ENCODE measurements at places on chromosomes 4 and X.

DNA sequence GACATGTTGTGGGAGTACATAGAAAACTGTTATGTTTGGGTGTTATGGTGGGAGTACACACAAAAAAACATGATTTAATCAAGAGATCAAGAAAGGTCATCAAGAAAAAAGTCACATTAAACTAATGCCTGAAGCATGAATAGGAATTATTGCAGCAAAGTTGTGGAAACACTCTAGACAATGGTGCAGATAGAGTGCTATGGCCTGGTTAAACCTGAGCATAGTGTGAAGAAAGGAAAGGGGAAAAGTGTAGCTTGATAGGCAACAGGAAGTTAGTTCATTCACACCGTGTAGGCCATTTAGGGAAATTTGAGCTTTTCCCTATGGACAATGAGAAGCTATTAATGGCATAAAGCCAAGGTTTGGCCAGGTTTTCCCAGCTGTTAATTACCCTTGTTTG lies 162.1 kb upstream of the EMCN start:
- H3K4me3 ChIP-seq, result no peak overlapping the region
- DNase-seq, result no peak
- no peaks in the 10 kb centered on the region for H3K4me1 ChIP-seq
- no peak overlapping the region for H3K27ac ChIP-seq
- peaks cover 6% of the 10 kb centered on the region for H3K27me3 ChIP-seq

GRCh38 chr4:141569141-141569540 lies 67.2 kb upstream of the IL15 start:
- DNase-seq, result no peak
- H3K27ac ChIP-seq, result no peak overlapping the region
- no peaks in the 10 kb centered on the region for H3K4me1 ChIP-seq
- H3K27me3 ChIP-seq, result no peaks in the 10 kb centered on the region

DNA sequence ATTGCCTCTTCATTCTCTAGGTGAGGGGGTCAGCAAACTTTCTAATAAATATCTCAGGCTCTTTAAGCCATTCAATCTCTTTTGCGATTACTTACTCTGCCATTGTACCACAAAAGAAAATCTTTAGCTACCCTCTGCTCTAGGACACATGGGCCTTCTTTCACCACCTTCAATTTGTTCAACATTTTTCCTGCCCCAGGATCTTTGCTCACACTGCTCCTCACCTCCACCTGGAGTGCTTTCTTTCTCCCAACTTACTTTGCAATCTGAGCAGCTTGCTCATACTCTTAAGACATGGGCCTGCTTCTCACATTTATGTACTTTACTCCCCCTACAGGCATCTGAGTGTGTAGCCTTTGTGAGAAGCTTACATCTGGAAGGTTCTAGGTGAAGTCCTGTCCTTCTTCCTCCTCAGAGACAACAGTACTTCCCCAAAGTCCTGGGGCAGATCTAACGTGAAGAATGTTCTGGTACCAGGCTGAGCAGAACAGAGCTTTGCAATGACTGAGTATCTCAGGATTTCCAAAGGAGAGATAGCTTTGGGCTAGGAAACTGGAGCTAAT lies 55.0 kb upstream of the PRDM5 start:
- H3K4me3 ChIP-seq, result no peak overlapping the region
- H3K4me1 ChIP-seq, result no peaks in the 10 kb centered on the region
- no peaks in the 10 kb centered on the region for H3K36me3 ChIP-seq
- H3K27ac ChIP-seq, result no peak overlapping the region
- H3K27me3 ChIP-seq, result no peaks in the 10 kb centered on the region
- DNase-seq, result no peak

GRCh38 chr4:142043509-142043908 lies 407.1 kb downstream of the IL15 start:
- no peaks in the 10 kb centered on the region for H3K4me1 ChIP-seq
- H3K4me3 ChIP-seq, result no peak overlapping the region
- no peak for DNase-seq
- no peaks in the 10 kb centered on the region for H3K36me3 ChIP-seq

- H3K4me3 ChIP-seq, result no peak overlapping the region
- no peak for DNase-seq
- H3K27me3 ChIP-seq, result peaks cover 16% of the 10 kb centered on the region
- peaks cover 16% of the 10 kb centered on the region for H3K4me1 ChIP-seq
- no peak overlapping the region for H3K27ac ChIP-seq
Observed at GRCh38 chr4:150131581-150132228, 53.5 kb downstream of the DCLK2 start.

DNA sequence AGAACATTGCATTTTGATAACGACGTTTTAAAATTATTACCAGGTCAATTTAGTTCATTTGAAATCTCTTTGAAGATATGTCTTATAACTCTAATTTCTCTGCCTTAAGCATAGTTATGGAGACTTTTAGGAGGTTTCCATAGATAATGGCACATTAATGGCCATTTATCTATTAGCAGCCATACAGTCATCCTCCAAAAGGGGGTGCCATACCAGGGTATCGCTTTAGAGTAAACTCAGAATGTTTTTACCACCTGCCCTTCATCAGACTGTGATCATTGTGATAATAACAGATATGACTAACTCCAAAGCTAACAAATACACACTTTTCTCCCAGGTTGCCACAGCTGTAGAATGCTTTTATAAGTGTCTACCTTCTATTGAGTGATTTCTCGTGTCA lies 461.5 kb downstream of the FSTL5 start:
- no peak overlapping the region for H3K4me3 ChIP-seq
- H3K4me1 ChIP-seq, result no peaks in the 10 kb centered on the region
- no peak for DNase-seq
- H3K36me3 ChIP-seq, result no peaks in the 10 kb centered on the region

DNA sequence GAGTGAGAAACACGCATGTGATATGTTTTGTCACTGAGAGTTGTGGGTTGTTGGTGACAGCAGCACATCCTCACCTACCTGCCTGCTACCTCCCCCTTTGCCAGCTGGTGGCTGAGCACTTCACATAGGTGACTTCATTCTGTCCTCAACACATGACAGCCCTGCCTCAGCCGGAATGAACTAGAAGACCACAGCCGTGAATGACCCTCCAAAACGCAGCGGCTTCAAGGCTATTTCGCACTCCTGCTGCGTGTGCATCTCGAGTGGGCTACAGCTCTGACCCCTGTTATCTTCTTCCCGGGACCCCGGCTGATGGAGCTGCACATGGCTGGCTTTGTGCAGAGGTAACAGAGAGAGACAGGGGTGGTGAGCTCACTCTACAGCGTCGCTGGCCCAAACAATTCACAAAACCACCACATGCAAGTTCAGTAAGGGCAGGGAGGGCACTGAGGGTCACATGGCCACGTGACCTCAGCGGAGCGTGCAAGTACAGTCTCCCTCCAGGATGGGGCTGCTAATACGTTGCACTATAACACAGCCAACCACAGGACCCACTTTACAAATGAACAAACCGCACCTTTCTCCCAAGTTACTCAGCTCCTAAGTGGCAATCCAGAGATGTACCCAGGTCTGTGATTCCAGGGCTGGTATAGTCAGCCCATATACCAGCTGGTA lies 6.3 kb upstream of the PPP2R2C start:
- no peak overlapping the region for H3K4me3 ChIP-seq
- no peaks in the 10 kb centered on the region for H3K4me1 ChIP-seq
- DNase-seq, result no peak
- H3K27me3 ChIP-seq, result peaks cover 24% of the 10 kb centered on the region

DNA sequence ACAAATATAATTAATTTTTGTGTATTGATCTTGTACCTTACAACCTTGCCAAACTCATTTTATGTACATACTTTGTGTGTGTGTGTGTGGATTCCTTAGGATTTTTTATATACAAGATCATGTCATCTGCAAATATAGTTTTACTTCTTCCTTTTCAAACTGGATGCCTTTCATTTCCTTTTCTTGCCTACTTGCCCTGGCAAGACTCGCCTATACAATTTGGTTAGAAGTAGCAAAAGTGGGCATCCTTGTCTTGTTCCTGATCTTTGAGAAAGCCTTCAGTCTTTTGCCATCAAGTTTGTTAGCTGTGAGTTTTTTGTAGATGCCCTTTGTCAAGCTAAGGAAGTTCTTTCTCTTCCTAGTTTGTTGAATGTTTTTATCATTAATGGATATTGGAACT lies 30.5 kb downstream of the RUFY3 start:
- no peak overlapping the region for H3K4me3 ChIP-seq
- H3K27me3 ChIP-seq, result no peaks in the 10 kb centered on the region
- peaks cover 5% of the 10 kb centered on the region for H3K36me3 ChIP-seq
- no peak for DNase-seq
- H3K4me1 ChIP-seq, result peaks cover 34% of the 10 kb centered on the region

GRCh38 chr4:168917138-168917779 lies 92.8 kb downstream of the CBR4 start:
- H3K27ac ChIP-seq, result no peak overlapping the region
- no peaks in the 10 kb centered on the region for H3K27me3 ChIP-seq
- no peaks in the 10 kb centered on the region for H3K36me3 ChIP-seq
- H3K4me3 ChIP-seq, result no peak overlapping the region

- no peak overlapping the region for H3K27ac ChIP-seq
- DNase-seq, result no peak
- no peak overlapping the region for H3K4me3 ChIP-seq
- H3K36me3 ChIP-seq, result no peaks in the 10 kb centered on the region
- no peaks in the 10 kb centered on the region for H3K4me1 ChIP-seq
Observed at GRCh38 chr4:89909889-89910288, 15.2 kb downstream of the MMRN1 start.

DNA sequence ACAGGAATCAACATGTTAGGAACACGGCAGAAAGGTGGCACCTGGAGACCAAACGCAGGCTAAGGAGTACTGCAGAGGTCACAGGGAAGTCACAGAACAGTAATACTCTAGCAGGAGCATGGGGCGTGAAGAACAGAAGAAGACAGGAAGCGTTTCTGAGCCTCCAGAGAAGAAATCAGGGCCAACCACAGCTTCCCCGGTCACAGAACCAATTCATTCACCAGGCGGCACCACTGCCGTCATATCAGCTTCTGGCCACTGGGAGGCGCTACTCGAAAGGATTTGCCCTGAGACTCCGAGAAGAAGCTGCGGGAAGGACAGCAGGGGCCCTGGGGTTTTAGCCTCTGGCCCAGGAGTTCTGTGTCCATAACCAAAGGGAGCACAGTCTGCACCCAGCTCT lies 78.0 kb upstream of the DRD5 start:
- H3K27ac ChIP-seq, result no peak overlapping the region
- H3K36me3 ChIP-seq, result no peaks in the 10 kb centered on the region
- no peak overlapping the region for H3K4me3 ChIP-seq
- H3K27me3 ChIP-seq, result peaks cover 1% of the 10 kb centered on the region

DNA sequence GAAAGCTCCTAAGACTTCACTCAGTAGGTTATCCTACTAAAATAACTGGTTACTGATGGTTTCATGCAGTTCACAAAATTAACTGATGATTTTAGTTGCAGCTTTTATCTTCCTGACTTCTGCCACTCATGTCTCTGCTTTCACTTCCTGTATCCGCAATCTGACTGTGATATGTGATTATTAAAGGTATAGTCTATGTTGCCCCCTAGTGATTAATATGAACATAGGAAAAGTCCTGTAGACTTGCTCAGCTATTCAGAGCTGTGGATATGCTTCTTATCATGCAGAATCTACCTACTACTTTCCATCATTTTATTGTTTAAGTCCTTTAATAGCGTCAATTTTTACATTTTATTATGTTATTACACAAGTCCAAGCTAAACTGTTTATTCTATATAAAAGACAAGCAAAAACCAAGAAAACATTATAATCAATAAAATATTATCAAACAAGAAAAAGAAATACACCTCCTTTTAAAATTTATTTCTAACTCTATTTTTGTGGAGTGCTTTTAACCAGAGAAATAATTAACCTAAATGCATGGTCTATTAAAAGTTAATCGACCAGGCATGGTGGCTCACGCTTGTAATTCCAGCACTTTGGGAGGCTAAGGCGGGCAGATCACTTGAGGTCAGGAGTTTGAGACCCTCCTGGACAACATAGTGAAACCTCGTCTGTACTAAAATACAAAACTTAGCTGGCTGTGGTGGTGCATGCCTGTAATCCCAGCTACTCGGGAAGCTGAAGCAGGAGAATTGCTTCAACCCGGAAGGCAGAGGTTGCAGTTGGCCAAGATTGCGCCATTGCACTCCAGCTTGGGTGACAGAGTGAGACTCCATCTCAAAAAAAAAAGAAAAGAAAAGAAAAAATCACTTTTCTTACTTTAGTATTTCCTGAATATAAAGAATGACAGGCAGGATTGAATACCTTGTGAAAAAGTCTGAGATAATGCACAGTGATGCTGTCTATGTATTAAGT lies 40.4 kb upstream of the TLR2 start:
- H3K4me3 ChIP-seq, result no peak overlapping the region
- H3K4me1 ChIP-seq, result peaks cover 22% of the 10 kb centered on the region
- DNase-seq, result no peak
- H3K27ac ChIP-seq, result no peak overlapping the region
- no peaks in the 10 kb centered on the region for H3K27me3 ChIP-seq

DNA sequence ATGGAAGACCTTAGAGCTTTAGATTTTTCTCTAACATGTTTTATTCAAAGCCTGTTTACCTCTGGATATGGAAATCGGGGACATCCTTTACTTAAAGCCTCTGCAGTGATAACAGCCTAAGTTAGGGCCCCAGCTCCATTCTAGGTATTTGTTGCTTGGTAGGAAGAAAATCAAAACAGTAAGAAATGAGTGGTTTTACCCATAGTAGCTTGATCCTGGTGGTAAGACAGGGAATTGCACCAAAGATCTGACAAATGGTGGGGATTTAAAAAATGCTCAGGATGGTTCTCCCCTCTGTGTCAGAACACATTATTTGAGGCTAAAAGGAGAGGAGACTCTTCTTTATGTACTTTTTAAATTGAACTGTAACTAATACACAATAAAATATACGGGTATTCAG lies 52.4 kb downstream of the AFF2 start:
- peaks cover 2% of the 10 kb centered on the region for H3K4me1 ChIP-seq
- no peak overlapping the region for H3K4me3 ChIP-seq
- no peak overlapping the region for H3K27ac ChIP-seq
- H3K27me3 ChIP-seq, result no peaks in the 10 kb centered on the region

GRCh38 chr4:52407545-52407944 lies 251.6 kb downstream of the USP46 start:
- no peaks in the 10 kb centered on the region for H3K4me1 ChIP-seq
- peaks cover 7% of the 10 kb centered on the region for H3K27me3 ChIP-seq
- DNase-seq, result no peak

GRCh38 chr4:88297212-88297516 lies 12.8 kb upstream of the PPM1K start:
- no peak overlapping the region for H3K4me3 ChIP-seq
- DNase-seq, result no peak
- H3K36me3 ChIP-seq, result no peaks in the 10 kb centered on the region
- H3K27ac ChIP-seq, result no peak overlapping the region
- no peaks in the 10 kb centered on the region for H3K4me1 ChIP-seq
- H3K27me3 ChIP-seq, result no peaks in the 10 kb centered on the region

- H3K36me3 ChIP-seq, result peaks cover 7% of the 10 kb centered on the region
- H3K4me1 ChIP-seq, result peaks cover 3% of the 10 kb centered on the region
- no peak overlapping the region for H3K27ac ChIP-seq
- no peak overlapping the region for H3K4me3 ChIP-seq
- H3K27me3 ChIP-seq, result peaks cover 3% of the 10 kb centered on the region
Observed at GRCh38 chrX:71515038-71515396, 17.9 kb upstream of the OGT start.

DNA sequence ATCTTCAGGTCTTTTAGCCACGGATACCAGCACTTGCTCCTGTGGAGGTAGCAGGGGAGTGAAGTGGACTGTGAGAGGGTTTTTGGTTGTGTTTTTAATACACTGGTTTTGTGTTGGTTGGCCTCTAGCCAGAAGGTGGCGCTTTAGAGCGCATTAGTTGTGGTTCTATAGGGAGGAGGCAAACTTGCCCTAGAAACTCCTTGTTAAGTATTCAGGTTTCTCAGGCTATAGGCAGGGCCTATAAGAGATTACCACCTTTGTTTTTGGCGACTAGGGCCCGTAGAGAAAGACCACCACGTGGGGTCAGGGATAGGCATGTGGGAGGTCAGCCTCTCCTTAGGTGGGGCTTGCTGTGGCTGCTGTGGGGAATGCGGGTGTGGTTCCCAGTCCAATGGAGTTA lies 221.6 kb upstream of the SPANXN4 start:
- no peaks in the 10 kb centered on the region for H3K4me1 ChIP-seq
- H3K4me3 ChIP-seq, result no peak overlapping the region
- H3K27ac ChIP-seq, result no peak overlapping the region
